Bladder microvascular endothelial cell (primary cell): ENCODE measurements at places on chromosomes 2 and 18. TPM values are rescaled to one million over a fixed set of nuclear protein-coding genes. Genes with fewer than 3 reads are reported as not detected.

The SOCS6 gene
- 15.7 and 26.9 TPM in 2 replicates for total RNA-seq

The WNT10A gene
- not detected in 2 replicates for total RNA-seq

The LRATD1 gene
- total RNA-seq = 2.1 and 2.7 TPM in 2 replicates

The PDE1A gene
- 0.16 and 1.1 TPM in 2 replicates for total RNA-seq

The FIGLA gene
- total RNA-seq = not detected in 2 replicates

The SLC23A3 gene
- 0.81 and 4.5 TPM in 2 replicates for total RNA-seq

The ZNF396 gene
- total RNA-seq = 0.57 and 0.65 TPM in 2 replicates

The UGT1A10 gene
- 0.06 TPM in 1 of 2 replicates, not detected in the other for total RNA-seq

The NCKAP5 gene
- under 0.01 and 1.4 TPM in 2 replicates for total RNA-seq

The MRPL30 gene
- 23.3 and 32.9 TPM in 2 replicates for total RNA-seq
